Activated T-helper 1 cell treated with Interleukin-2 at 50 U/mL for 16 hours (primary cell): ENCODE measurements at places on chromosomes 16 and 17.

GRCh38 chr17:78088529-78088928 is 40.0 kb downstream of the TMC6 start:
- no peak for DNase-seq

GRCh38 chr17:6374761-6375312 is 60.1 kb downstream of the AIPL1 start:
- no peak for DNase-seq

GRCh38 chr17:61323003-61323908 is 76.4 kb upstream of the TBX2 start:
- DNase-seq = no peak

- DNase-seq = no peak
Measured at GRCh38 chr17:50638606-50638965, 3.9 kb downstream of the ABCC3 start.

DNA sequence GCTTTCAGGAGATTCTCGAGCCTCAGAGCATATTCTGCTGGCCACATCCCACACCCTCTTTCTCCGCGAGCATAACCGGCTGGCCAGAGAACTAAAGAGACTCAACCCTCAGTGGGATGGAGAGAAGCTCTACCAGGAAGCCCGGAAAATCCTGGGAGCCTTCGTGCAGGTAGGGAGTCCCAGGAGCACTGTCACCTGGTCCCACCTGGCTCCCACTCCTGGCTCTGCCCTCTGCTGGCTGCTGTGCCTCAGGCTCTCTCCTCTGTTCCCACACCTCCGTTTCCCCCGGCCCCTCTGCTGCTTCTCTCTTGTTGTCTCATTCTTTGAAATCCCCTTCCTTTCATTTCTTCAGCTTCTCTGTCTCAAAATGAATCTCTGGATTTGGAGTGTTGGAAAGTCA is 16.4 kb downstream of the LPO start:
- no peak for DNase-seq

- no peak for DNase-seq
Measured at GRCh38 chr16:951660-952301, 19.0 kb downstream of the LMF1 start.

- no peak for DNase-seq
Measured at GRCh38 chr16:79217375-79218011, 383.0 kb downstream of the MAF start.

GRCh38 chr17:64574646-64575045 is 67.9 kb downstream of the CEP95 start:
- no peak for DNase-seq

DNA sequence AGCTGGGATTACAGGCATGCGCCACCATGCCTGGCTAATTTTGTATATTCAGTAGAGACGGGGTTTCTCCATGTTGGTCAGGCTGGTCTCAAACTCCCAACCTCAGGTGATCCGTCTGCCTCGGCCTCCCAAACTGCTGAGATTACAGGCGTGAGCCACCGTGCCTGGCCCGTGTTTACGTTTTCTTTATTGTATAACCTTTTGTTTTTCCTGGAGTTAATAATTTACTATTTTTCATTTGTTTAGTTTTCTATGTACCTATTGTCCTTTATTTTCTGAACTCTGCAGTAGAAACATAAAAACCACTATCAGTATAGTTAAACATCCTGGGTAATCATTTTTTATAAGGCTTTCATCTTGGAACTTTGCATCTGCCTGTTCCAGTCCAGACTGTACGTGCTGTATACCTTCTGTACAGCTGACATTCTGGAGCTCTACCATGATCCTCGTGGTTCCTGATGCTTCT is 73.6 kb downstream of the PPM1E start:
- DNase-seq = no peak

DNA sequence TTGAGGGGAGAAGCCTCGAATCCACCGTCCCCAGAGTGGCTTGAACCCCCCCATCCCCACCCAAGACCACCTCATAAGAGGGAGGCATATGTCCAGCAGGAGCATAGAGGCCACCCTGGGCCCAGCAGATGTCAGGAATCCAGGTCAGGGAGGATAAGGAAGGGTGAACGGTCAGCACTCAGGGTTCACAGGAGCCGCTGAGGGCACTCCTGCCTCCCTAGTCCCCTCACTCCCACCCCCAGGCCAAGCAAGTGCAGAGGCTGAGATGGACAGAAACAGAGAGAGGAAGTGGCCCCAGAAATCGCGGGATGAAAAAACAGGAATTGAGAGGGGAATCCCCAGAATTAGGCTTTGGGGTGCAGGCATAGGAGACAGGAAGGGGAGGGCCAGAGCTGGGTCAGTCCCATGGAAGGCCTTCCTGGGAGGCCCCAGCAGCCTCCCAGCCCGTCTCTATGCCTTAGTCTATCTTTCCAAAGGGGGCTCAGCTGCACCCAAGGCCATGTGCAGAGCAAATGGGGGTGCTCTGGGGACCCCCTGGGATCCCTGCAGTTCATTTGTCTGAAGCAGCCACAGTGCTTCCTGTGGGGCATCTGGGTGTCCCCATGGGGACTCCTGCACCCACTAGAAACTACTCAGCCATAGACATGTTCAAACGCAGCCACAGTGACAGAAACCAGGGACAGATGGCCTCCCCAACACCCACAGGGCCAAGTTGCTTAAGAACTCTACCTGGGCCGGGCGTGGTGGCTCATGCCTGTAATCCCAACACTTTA is 1.7 kb downstream of the CMTM3 start:
- DNase-seq = no peak

- no peak for DNase-seq
Measured at GRCh38 chr17:60901242-60901641, 223.6 kb downstream of the BCAS3 start.
